ENCODE measurements at places on chromosomes 3 and 15.

DNA sequence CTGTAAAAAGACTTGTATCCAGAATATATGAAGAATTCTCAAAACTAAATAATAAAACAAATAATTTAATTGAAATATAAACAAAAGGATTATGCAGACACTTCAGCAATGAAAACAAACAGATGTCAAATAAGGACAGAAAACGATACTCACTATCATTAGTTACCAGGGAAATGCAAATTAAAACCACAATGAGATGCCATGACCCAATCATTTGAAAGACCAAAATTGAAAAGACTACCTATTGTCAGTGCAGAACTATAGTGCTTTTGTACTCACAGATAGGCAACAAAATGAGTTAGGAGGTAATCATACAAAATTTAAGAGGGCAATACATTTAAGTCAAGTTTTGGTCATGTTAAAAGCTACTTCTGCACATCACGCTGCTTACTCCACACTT is 31.6 kb upstream of the OR5K4 start:
- no peak for DNase-seq

DNA sequence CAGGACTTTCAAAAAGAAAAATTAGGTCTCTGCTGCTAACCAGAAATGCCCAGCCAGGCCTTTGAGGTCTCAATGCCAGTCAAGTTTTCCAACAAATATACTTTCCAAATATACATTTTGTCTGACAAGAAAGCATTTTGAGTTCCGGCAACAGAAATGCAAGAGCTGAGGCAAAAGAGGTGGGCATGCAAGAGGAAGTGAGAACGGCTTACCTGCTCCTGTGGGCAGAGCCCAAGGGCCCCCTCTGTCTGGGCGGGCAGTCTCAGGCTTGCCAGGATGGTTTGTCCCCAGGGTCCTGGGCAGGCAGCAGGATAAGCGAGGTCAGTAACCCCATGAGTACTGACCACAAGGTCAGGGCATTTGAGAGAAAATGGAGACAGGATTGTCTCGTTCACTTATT is 136.1 kb upstream of the TOPAZ1 start:
- no peak for DNase-seq

GRCh38 chr15:44584162-44584749 is 47.3 kb downstream of the EIF3J start:
- peak; percentile 56 for DNase-seq

DNA sequence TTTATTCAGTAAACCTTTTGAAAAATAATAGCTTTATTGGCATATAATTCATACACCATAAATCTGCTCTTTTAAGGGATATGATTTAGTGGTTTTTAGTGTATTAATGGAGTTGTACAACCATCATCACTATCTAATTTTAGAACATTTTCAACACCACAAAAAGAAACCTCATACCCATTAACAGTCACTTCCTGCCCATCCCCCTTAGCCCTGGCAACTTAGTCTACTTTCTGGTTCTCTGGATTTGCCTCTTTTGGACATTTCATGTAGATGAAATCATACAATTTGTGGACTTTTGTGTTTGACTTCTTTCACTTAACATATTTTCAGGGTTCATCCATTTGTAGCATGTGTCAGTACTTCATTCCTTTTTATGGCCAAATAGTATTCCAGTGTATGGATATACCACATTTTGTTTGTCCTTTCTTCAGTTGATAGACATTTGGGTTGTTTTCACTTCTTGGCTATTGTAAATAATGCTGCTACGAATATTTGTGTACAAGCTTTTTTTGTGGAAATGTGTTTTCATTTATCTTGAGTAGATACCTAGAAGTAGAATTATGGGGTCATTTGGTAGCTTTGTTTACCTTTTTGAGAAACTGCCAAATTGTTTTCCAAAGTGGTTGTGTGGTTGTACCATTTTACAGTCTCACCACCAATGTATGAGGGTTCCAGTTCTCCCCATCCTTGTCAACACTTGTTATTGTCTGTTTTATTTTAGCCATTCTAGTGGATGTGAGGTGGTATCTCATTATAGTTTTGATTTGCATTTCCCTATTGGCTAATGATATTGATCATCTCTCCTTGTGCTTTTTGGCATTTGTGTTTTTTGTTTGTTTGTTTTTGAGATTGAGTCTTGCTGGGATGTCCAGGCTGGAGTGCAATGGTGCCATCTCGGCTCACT is 45.8 kb downstream of the SMAD3 start:
- no peak for DNase-seq

GRCh38 chr15:65569728-65570127 is 39.5 kb downstream of the HACD3 start:
- DNase-seq = no peak

DNA sequence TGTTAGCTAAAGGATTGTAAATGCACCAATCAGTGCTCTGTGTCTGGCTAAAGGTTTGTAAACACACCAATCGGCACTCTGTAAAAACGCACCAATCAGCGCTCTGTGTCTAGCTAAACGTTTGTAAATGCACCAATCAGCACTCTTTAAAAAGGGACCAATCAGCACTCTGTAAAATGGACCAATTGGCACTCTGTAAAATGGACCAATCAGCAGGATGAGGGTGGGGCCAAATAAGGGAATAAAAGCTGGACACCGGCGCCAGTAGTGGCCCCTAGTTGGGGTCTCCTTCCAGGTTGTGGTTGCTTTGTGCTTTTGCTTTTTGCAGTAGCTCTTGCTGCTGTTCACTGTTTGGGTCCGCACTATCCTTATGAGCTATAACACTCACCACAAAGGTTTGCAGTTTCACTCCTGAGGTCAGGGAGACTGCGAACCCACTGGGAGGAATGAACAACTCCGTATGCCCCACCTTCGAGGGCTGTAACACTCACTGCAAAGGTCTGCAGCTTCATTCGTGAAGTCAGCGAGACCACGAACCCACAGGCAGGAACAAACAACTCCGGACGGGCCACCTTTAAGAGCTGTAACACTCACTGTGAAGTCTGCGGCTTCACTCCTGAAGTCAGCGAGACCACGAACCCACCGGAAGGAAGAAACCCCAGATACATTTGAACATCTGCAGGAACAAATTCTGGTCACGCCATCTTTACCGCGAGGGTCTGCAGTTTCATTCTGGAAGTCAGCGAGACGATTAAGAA is 1.1 kb upstream of the SUCLG2 start:
- peak; percentile 71 for DNase-seq
